ENCODE measurements at places on chromosomes 12 and 14.

GRCh38 chr12:97358361-97358760 lies 104.2 kb upstream of the RMST start:
- no peak for DNase-seq

GRCh38 chr14:102793531-102794328 lies 16.5 kb downstream of the TRAF3 start:
- no peak for DNase-seq

DNA sequence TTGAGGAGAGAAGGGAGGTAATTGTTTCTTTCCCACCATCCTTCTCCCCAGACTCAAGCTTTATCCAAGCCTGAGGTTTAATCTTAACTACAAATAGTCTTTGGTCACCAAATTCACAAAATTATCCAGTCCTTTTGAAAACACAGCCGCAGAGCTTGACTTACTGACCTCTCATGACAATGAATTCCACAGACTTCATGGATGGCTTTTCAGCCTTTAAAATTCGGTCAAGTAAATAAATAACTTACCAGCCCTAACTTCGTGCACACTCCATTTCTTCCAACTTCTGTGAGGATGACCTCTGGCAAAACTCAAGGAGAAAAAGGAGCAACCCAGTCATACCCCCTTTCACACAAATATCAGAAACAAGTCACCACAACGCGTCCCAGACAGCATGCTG lies 137.0 kb upstream of the CDKN3 start:
- no peak for DNase-seq

- DNase-seq: no peak
Observed at GRCh38 chr12:65364046-65364445, 85.6 kb downstream of the MSRB3 start.

- peak; percentile 64 for DNase-seq
Observed at GRCh38 chr14:34678306-34678705, 36.1 kb downstream of the CFL2 start.

- DNase-seq: peak; percentile 64
Observed at GRCh38 chr12:55681142-55682077, 26.3 kb downstream of the ITGA7 start.

GRCh38 chr14:23457587-23458445 lies 11.7 kb upstream of the NGDN start:
- DNase-seq: no peak

DNA sequence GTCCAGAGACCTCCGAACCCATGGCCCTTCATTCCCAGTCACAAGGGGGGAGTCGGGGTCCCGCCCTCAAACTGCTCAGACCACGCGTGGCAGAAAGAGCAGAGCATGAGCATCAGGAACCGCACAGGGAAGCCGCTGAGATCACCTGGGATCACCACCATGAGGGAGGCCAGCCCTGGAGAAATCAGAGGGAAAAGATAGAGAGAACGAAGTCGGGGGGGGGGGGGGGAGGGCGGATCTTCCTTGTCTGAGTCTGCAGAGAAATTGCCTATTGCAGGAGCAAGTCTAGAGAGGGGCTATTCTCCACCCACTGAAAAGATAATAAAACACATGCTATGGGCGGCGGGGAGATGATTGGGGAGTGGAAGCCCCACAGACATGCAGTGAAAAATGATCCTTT lies 884 bp upstream of the TMEM132C start:
- DNase-seq: no peak

DNA sequence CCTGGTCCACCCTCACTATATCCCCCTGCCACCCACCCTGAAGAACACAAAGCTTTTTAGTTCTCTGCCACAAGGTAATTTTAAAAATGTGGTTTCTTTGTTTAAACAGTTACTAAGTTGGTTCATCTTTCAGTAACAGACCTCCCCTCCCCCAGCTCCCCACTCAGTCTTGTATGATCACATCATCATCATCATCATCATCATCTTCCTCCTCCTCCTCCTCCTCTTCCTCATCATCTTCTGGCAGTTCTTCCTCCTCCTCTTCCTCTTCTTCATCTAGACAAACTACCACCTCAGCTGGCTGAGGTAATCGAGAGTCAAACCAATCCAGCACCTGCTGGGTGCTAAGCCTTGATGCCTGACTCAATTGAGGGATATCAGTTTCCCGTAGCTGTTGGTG lies 10.5 kb downstream of the HOMEZ start:
- no peak for DNase-seq

GRCh38 chr14:82805892-82806825 lies 1272.5 kb upstream of the SEL1L start:
- DNase-seq: no peak

DNA sequence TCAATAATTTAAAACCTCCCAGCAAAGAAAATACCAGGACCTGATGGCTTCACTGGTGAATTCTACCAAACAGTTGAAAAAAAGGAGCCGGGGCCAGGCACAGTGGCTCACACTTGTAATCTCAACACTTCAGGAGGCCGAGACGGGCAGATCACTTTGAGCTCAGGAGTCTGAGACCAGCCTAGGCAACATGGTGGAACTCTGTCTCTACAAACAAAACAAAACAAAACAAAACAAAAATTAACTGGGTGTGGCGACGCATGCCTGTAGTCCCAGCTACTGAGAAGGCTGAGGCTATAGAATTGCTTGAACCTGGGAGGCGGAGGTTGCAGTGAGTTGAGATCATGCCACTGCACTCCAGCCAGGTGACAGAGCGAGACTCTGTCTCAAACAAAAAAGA lies 13.7 kb upstream of the TROAP start:
- DNase-seq: no peak

- DNase-seq: no peak
Observed at GRCh38 chr12:77189901-77190416, 124.6 kb upstream of the E2F7 start.

- DNase-seq: no peak
Observed at GRCh38 chr14:74635847-74636246, 23.8 kb upstream of the LTBP2 start.

GRCh38 chr12:27821259-27821973 lies 41.4 kb upstream of the MANSC4 start:
- peak; percentile 72 for DNase-seq

DNA sequence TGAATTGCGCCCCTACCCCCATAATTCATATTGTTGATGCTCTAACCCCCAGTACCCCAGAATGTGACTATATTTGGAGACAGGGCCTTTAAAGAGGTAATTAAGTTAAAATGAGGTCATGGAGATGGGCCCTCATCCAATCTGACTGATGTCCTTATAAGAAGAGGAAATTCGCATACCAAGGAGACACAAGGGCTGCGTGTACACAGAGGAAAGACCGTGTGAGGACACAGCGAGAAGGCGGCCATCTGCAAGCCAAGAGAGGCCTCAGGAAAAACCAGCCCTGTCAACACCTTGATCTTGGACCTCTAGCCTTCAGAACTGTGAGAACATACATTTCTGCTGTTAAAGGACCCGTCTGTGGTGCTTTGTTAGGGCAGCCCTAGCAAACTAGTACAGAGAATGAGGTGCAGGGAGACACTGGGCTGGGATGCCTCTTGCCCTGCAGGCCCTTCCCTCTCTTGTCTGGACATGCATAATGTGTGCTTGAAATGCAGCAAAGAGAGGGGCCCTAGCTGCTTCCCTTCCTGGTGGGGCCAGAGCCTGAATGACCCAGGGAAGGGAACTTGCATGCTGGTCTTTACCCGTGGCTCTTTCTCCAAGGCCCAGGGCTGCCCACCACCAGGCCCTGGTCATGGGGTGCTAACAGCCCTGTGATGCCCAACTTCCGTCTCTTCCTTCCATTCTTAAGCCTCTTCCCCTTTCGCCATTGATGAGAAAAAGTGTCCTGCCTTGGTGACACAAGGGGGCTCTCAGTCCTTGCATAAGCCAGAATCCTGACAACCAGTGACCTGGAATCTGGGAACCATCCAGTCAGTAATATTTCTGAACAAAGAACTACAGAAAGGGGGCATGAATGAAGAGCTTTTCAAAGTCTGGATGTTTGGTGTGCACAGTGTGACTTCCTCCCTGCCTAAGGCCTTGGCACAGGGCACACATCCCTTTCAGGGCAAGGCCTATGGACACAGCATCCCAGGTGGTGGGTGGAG lies 50.0 kb upstream of the GPATCH2L start:
- no peak for DNase-seq

GRCh38 chr14:75092698-75093097 lies 23.3 kb downstream of the ZC2HC1C start:
- DNase-seq: no peak

DNA sequence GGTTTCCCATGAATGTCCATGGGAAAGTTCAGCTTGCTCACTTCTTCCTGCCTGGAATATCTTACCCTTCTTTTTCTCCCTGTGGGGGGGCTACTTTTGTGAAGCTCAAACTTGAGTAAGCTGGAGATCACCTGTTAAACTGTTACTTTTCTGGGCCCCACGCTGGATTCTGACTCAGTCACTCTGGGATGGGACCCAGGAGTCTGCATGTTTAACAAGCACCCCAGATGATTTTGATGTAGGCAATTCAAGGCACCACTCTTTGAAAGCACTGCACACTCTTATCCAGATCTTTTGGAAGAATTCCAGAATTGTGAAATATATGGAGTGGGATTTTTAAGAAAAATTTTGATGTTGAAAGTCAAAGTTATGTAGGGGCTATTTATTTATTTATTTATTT lies 46.3 kb upstream of the IGF1 start:
- no peak for DNase-seq

DNA sequence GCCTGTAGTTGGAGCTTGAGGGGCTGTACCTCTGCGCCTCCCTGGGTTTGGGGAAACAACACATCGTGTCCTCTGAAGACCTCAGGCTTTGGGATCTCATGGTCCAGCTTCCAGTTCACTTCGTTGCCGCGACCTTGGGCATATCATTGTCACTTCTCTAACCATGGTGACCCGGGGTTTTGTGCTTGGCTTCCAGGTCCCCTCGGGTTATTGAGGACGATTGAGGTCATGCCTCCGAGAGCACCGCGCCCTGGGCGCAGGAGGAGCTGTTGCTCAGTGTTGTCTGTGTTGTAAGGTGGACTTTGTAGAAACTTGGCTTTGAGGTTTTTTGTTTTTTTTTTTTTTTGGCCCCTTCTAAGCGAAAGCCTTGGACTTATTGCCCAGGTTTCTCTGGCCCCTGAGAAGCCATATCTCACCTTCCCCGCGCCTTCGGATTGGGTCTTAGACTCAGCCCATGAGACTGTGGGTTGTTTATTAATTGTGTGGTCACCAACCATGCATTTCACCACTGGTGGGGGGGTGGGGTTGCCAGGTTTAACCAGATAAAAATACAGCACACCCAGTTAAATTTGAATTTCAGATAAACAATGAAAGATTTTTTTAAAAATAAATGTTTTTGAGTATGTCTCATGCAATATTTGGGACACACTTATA lies 2.6 kb downstream of the BCL7A start:
- DNase-seq: no peak

- DNase-seq: no peak
Observed at GRCh38 chr14:105589161-105589925, 63.0 kb downstream of the TMEM121 start.

GRCh38 chr12:70660620-70661219 lies 23.5 kb upstream of the PTPRB start:
- no peak for DNase-seq

DNA sequence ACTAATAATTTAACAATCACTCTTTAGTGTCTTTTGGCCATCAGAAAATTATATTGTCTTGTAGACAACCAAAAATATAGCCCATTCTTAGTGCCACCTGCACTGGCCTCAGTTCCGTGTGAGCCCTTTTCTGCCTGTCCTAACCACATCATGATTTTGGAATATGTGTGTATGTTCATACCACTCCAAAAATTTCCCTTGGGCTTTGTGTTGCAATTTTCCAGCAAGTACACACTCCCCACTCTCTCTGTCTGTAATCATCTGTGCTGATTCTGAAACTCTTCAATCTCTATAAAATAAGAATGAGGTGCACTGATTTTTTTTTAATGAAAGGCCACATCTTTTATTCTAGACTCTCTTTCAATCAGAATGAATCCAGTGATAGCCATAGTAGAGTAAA lies 196.0 kb downstream of the PIK3C2G start:
- DNase-seq: no peak

DNA sequence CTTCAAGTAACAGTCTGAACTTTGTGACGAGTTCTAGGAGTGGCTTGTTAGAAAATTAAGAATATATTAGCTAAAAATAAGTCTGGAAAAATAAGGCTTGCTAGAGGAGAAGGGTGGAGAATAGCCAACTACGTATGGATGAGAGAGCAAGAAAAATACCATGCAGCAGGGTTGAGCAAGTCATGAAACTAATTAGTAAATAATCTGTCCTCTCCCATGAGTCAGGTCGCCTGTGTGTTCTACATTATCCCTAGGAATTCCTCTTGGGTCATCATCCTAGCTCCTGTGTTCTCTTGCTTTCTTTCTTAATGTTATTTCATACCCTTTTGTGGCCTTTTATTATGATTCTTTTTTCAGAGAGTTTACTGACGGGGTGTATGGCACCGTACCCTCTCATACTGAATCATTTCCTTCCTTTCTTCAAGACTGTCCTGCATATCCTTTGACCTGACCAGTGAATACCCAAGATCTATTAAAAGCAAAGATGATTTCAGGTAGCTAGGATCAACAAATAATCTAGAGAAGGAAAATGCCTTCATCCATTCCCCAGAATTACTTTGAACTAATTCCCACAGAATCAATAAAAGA lies 177.2 kb upstream of the NPAS3 start:
- no peak for DNase-seq

DNA sequence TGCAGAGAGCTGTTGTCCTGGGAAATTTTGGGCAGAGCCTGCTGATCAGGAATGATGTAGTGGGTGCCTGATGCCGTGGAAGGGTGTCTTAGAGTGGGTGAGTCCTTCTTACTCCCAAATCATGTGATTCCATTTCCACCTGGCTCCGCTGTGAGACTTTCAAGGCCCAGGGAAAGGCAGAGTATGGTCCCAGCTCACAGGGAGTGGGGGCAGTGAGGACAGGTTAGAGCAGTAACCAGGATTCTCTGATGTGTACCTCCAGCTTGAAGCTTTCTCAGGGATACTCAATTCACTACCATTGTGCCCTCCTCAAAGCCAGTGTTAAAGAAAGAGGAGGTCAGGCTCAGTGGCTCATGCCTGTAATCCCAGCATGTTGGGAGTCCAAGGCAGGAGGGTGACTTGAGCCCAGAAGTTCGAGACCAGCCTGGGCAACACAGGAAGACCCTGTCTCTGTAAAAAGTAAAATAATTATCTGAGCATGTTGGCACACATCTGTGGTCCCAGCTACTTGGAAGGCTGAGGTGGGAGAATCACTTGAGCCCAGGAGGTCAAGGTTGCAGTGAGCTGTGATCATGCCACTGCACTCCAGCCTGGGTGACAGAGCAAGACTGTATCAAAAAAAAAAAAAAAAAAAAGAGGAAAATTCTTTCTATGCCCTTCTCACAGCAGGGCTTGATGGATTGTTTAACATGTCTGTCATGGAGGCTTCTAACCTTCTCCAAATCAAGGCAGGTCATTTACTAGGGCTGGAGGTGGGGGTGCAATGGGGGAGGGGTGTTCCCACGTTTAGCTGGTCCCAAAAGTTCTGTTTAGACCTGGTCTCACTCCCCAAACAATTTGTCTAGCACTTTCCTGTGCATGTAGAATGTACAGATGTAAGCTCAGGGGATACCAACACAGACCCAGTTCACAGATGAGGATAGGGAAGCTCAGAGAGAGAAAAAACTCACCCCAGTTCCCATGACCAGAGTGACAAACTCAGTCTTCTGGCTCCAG lies 12.5 kb upstream of the IQSEC3 start:
- no peak for DNase-seq

GRCh38 chr12:4242595-4242994 lies 31.0 kb upstream of the CCND2 start:
- DNase-seq: no peak
